Fibroblast of lung (primary cell): ENCODE measurements at places on chromosomes 3 and 15. TPM values are rescaled to one million over a fixed set of nuclear protein-coding genes. Genes with fewer than 3 reads are reported as not detected.

- DNase-seq = no peak
- H3K27ac ChIP-seq = no peak overlapping the region
- no peaks in the 10 kb centered on the region for H3K4me1 ChIP-seq
- no peaks in the 10 kb centered on the region for H3K27me3 ChIP-seq
Measured at GRCh38 chr3:42189001-42189460, 77.0 kb downstream of the CCK start.

DNA sequence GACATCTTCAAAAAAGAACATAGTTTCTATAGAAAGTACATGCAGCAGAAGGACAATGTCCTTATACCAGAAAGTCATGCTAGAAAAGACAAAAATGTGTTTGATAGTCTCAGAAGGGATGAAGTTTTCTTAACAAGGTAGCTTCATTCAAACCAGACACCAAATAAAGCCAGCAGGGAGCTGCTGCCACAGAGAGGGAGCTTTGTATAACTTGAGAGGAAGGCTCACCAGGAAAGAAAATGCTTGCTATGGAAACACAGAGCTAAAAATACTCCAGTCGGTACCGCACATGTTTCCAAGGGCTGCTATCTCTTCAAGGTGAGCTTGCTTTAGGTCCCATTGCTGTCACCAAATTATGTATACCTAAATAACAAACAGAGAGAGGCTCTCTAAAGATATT, 1074.8 kb upstream of the ALCAM start:
- no peaks in the 10 kb centered on the region for H3K36me3 ChIP-seq
- no peaks in the 10 kb centered on the region for H3K27me3 ChIP-seq
- peak; percentile 8 for DNase-seq
- H3K4me1 ChIP-seq = no peaks in the 10 kb centered on the region
- H3K27ac ChIP-seq = no peak overlapping the region

DNA sequence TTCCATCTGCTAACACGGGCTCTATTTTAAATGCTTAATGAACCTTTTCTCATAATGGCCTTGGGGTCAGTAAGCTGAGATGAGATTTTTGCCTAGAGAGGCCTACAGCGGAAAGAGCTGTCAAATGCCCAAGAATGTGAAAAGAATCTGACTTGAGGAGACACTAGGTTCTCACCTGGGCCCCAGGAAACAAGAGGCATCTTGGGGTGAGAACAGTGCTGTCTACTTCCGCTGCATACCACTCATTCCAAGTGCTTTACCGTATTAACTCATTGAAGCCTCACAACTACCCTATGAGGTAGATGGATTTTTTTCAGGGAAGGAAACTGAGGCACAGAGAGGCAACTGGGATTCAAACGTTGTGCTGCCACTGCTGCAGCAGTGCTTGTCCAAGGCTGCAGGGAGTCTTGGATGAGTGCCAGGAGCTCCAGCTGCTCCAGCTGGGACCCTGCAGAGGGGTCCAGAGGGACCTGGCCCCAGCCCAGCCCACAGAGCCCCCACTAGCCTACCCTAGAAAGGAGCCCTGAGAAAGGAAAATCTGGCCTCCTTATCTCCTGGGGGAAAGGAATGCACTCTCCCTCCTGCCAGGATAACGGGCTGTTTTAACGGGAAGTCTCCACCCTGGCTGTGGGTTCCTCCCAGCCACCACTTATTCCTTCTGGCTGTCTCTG, 68.4 kb downstream of the SLC12A8 start:
- no peak overlapping the region for H3K4me3 ChIP-seq
- no peak overlapping the region for H3K27ac ChIP-seq
- DNase-seq = peak; percentile 84

- H3K4me3 ChIP-seq = no peak overlapping the region
- H3K36me3 ChIP-seq = no peaks in the 10 kb centered on the region
- no peaks in the 10 kb centered on the region for H3K27me3 ChIP-seq
- DNase-seq = no peak
Measured at GRCh38 chr3:159922861-159923312, 65.7 kb upstream of the IL12A start.

DNA sequence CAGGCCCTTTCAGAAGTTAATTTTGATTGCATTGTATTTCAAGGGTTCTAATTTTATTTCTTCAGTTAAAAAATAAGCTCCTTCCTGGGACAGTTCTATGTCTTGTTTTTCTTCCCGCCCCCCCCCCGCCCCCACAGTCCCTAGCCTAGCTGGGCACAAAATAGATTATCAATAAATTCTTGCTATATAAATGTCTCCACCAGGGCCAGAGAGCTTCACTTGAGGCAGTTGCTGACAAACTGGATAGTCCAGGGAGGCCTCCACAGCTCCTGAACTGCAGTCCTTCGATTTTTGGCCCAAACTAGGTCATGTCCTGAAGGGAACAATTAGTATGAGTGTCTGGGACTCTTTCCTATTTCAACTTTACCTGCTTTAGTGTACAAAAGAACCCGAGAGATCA, 9.9 kb upstream of the CSPG5 start:
- no peak overlapping the region for H3K4me3 ChIP-seq
- no peak for DNase-seq
- H3K36me3 ChIP-seq = peaks cover 1% of the 10 kb centered on the region

- H3K27ac ChIP-seq = no peak overlapping the region
- no peaks in the 10 kb centered on the region for H3K27me3 ChIP-seq
- peak; percentile 2 for DNase-seq
- H3K36me3 ChIP-seq = no peaks in the 10 kb centered on the region
- H3K4me1 ChIP-seq = no peaks in the 10 kb centered on the region
Measured at GRCh38 chr3:60916546-60916945, 334.7 kb downstream of the FHIT start.

- no peaks in the 10 kb centered on the region for H3K27me3 ChIP-seq
- H3K27ac ChIP-seq = no peak overlapping the region
- no peak overlapping the region for H3K4me3 ChIP-seq
- no peaks in the 10 kb centered on the region for H3K36me3 ChIP-seq
- H3K4me1 ChIP-seq = peaks cover 12% of the 10 kb centered on the region
Measured at GRCh38 chr3:102165367-102165766, 269.4 kb upstream of the ZPLD1 start.

DNA sequence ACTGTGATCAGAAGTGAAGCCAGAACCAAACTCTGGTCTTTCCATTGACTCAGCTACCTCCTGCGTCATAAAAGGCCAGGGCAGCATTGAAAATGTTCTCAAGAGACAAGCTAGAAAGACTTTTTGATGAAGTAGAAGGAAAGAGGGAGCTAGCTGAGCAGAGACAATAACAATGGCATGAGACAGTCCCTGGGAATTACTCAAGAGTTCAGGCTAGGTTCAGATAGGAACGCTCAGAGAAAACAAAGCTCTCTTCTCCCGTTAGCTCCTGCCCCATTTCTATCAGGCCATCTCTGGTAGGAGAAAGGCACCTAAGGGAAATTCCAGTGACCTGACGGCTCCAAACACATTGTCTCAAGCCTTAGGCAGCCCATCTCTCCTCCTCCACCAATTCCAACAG, 7.0 kb upstream of the OXTR start:
- DNase-seq = no peak
- H3K4me1 ChIP-seq = no peaks in the 10 kb centered on the region
- H3K27me3 ChIP-seq = peaks cover 3% of the 10 kb centered on the region
- no peak overlapping the region for H3K4me3 ChIP-seq
- H3K27ac ChIP-seq = no peak overlapping the region
- H3K36me3 ChIP-seq = no peaks in the 10 kb centered on the region

FAM81A gene
- total RNA-seq = 0.26 and 0.33 TPM in 2 replicates

PLSCR2 gene
- 0.17 TPM in 1 of 2 replicates, not detected in the other for total RNA-seq

CCR9 gene
- total RNA-seq = not detected in 2 replicates

SLCO2A1 gene
- total RNA-seq = under 0.01 TPM in 2 replicates

MSL2 gene
- 9.2 and 12.1 TPM in 2 replicates for total RNA-seq
